Activated CD4-positive, alpha-beta T cell treated with anti-CD3 and anti-CD28 coated beads for 1 hour (primary cell): ENCODE measurements at places on chromosomes 7 and 10.

DNA sequence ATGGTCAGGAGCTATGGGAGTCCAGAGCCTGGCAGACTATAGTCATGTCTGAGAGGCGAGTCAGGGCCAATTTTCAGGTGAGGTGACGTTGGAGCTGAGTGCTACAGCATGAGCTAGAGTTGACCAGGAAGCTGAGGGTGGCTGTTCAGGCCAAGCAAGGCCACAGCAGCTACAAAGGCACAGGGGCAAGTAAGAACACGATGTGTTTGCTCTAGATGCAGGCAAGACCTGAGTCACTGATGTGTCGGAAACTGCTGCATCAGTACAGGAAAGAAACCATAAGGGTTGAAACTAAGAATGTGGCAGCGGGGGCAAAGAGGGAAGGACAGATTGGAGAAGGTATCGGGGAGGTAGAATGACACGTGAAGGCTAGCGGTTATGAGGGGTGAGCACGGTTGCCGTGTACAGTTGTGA is 11.8 kb upstream of the RRP12 start:
- DNase-seq = no peak

DNA sequence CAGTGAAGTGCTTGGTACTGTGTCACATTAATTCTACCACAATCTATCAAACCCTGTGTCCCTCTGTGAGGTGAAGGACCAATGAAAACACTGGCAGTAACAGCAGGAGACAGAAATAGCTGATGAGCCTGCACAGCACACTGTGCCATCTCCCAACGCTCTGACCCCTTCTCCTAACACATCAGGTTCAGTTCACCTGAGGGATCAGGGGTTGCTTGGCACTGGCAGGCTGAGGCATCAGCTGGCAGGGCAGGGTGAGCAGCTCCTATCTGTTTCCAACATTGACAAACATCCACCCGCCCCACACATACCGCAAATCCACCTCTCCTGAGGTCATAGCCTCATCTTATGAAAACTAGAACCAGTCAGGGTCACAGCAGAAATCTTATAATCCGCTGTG is 120.9 kb downstream of the ICA1 start:
- DNase-seq = no peak

DNA sequence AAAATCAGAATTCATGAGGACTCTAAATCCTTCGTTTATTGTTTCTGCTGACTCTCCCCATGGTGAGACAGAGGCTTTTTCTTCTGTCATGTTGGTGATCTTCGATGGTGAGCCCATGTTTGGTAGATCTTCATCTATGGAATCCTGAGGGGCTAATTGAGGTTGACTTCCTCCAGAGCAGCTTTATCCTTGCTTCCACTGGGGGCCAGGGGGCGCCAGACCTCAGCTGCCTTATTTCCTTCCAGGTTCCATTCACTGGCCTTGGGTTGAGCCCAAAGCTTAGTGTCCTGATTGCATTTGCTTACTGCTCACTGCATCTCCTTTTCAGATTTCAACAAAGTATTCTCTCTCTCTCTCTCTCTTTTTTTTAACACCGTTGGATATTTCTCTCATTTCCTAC is 80.7 kb downstream of the GCC1 start:
- DNase-seq = no peak

DNA sequence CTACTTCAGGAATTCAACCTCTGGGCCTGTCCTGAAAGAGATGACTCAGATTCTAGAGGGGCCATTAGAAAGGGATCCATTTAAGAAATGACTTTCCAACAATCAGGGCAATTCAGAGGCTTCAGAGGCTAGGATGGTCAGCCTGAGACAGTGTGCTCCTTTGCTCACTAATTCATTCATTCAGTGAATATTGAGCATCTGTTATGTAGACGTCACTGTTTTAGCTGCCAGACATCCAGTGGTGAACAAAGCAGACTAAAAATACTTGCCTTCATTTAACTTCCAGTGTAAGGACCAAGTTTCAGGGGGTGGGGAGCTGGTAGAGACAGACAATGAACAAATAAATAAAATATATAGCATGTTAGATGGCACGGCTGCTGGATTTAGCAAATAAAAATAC is 1.6 kb downstream of the KIAA1217 start:
- no peak for DNase-seq
